NCI-H2029 (cell line): ENCODE measurements at places on chromosomes 1 and 21.

DNA sequence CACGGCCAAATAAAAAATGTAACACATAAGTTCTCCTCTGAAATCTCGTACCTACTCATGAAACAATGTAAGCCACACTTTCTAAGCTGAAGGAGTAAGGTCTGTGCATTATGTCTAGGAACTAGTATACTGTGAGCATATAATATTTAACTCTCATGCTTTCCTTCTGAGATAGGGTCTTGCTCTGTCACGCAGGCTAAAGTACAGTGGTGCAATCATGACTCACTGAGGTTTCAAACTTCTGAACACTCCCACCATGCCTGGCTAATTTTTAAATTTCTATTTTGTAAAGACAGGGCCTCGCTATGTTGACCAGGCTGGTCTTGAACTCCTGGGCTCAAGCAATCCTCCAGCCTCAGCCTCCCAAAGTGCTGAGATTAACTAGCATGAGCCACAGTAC lies 71.3 kb downstream of the AHCTF1 start:
- DNase-seq, result no peak

DNA sequence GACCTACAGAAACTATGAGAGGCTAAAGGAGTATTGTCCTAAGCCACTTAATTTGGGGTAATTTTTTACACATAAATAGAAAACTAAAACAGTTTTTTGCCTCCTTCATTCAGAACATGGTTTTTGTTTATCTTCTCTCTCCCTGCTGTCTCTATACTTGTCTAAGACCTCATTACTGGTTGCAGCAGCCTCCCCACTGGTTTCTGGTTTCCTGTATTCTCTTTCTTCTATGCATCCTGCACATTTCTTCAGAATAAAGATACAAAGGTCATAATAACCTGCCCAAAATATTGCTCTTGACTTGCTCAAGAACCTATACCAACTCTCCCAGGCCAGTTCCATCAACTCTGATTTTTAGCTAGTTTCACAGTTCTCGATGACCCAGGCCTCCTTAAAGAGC lies 19.8 kb upstream of the BOLA1 start:
- no peak for DNase-seq

DNA sequence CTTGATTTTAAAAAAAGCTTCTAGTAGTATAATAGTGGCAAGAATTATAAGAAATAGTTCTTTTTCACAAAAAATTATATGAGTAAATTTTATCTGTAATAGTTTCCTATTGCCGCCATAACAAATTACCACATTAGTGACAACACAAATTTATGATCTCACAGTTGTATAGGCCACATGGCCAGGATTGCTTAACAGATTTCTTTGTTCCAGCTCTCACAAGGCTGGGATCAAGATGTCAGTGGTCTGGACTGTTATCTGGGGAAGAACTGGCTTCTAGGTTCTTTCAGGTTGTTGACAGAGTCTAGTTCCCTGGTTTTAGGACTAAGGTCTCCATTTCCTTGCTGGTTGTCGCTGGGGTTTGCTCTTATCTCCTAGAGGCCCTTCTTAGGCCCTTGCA lies 236.4 kb downstream of the USP25 start:
- no peak for DNase-seq

DNA sequence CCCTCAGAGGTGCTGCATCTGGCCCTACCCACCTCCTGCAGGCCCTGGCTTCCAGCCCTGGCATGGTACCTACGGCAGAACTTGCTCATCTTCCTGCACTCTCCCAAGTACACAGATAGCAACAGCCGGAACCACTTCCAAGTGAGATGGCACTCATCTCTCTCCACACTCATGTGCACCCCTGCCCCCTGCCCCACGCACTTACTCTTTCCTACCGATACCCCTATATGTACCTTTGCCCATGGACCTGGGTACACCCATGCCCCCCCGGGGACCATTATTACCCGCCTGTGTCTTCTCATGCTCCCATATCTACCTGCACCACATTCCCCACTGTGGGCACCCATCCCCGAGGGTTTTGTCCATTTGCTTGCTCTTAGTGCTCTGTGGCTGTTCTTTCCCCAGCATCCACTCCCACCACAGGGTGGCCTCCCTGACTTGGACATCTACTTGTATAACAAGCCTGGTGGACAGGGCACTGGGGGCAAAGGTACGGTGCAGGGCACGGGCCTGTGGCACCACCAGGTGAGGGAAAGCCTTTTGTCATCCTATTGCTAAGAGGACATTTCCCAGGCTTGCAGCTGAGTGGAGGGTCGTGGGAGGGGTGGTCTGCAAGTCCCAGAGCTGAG lies 14.7 kb downstream of the HYI start:
- no peak for DNase-seq

GRCh38 chr1:33332357-33332789 lies 11.5 kb upstream of the A3GALT2 start:
- DNase-seq, result no peak

- no peak for DNase-seq
Measured at GRCh38 chr1:151056149-151056548, 3.3 kb downstream of the CDC42SE1 start.

- DNase-seq, result no peak
Measured at GRCh38 chr1:8047112-8047511, 21.0 kb upstream of the ERRFI1 start.
